NCI-H226 (cell line): ENCODE measurements at places on chromosomes 11 and 22.
A peak's percentile ranks its signal among the peaks of the same experiment; 100 is the strongest.

GRCh38 chr11:112689851-112690250 lies 271.4 kb upstream of the NCAM1 start:
- DNase-seq = no peak

GRCh38 chr11:2807801-2808241 lies 77.8 kb downstream of the CDKN1C start:
- DNase-seq = no peak

- DNase-seq = no peak
These were observed 124.2 kb upstream of the TBCEL start for GRCh38 chr11:120899720-120900119.

- no peak for DNase-seq
These were observed 118.5 kb upstream of the GRIA4 start for GRCh38 chr11:105491394-105491793.

GRCh38 chr11:32259641-32260081 lies 168.8 kb downstream of the RCN1 start:
- DNase-seq = peak; percentile 39
